Vagina (tissue), 2 donors: ENCODE measurements at places on chromosomes 11 and 22. TPM values are rescaled to one million over a fixed set of nuclear protein-coding genes. Genes with fewer than 3 reads are reported as not detected.

GRCh38 chr11:58075781-58076180, 45.0 kb downstream of the OR6Q1 start:
- no peak overlapping the region for H3K4me3 ChIP-seq
- no peaks in the 10 kb centered on the region for H3K27me3 ChIP-seq

DNA sequence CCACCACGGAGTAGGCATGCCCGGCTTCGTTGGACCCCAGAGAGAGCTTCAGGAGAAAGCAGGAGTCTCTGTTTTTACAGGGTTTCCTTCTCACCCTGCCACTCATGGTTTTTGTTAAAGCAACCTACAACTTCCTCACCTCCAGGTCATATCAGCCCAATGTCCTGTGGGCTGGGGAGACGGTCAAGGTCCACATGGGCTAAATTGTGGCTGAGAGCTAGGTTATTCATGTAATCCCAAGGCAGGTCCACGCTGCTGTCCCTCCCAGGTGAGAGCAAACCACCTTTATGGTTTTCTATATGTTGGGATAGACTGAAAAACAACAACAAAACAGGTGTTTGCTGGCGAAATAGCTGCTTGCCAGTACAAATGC, 19.5 kb downstream of the TSPAN32 start:
- H3K36me3 ChIP-seq = no peaks in the 10 kb centered on the region
- no peaks in the 10 kb centered on the region for H3K27me3 ChIP-seq
- DNase-seq = no peak
- H3K4me3 ChIP-seq = no peak overlapping the region
- no peak overlapping the region for H3K27ac ChIP-seq
- H3K4me1 ChIP-seq = no peaks in the 10 kb centered on the region

- no peak overlapping the region for H3K4me3 ChIP-seq
- no peaks in the 10 kb centered on the region for H3K36me3 ChIP-seq
- no peak for DNase-seq
- H3K27me3 ChIP-seq = no peaks in the 10 kb centered on the region
- peak overlapping the region; percentile 40 for H3K27ac ChIP-seq
Observed at GRCh38 chr22:32050678-32051515, 7.8 kb downstream of the SLC5A1 start.

GRCh38 chr11:115425250-115425649, 79.0 kb downstream of the CADM1 start:
- no peaks in the 10 kb centered on the region for H3K4me1 ChIP-seq
- no peaks in the 10 kb centered on the region for H3K36me3 ChIP-seq
- no peaks in the 10 kb centered on the region for H3K27me3 ChIP-seq

The NCAM1 gene
- 33.6 TPM for total RNA-seq

The KCNQ1 gene
- total RNA-seq = 2.7 TPM
